Bronchus fibroblast of lung (primary cell): ENCODE measurements at places on chromosomes 11 and 22. TPM values are rescaled to one million over a fixed set of nuclear protein-coding genes. Genes with fewer than 3 reads are reported as not detected.

BIK gene
- 0.17 and 0.30 TPM in 2 replicates for total RNA-seq

OR2AG2 gene
- under 0.01 and 0.15 TPM in 2 replicates for total RNA-seq

TNNI2 gene
- total RNA-seq: not detected in 2 replicates

POU2AF2 gene
- total RNA-seq: not detected in 2 replicates

TREH gene
- total RNA-seq: not detected in 2 replicates

LRRC74B gene
- not detected in 2 replicates for total RNA-seq

ARHGAP1 gene
- 44.0 and 44.4 TPM in 2 replicates for total RNA-seq

OR51B4 gene
- not detected in 2 replicates for total RNA-seq

RAB38 gene
- 6.2 and 7.0 TPM in 2 replicates for total RNA-seq

OR8J1 gene
- total RNA-seq: not detected in 2 replicates

MS4A7 gene
- not detected in 2 replicates for total RNA-seq

CCND1 gene
- total RNA-seq: 112 and 125 TPM in 2 replicates

COA4 gene
- 135 and 141 TPM in 2 replicates for total RNA-seq

KCTD14 gene
- 5.9 and 6.9 TPM in 2 replicates for total RNA-seq

SPTBN2 gene
- 0.89 and 2.0 TPM in 2 replicates for total RNA-seq

CCDC116 gene
- not detected in 2 replicates for total RNA-seq

TRMT2A gene
- 27.1 and 35.5 TPM in 2 replicates for total RNA-seq

CREB3L1 gene
- 34.6 and 37.0 TPM in 2 replicates for total RNA-seq

MIOX gene
- total RNA-seq: 0.17 TPM in 1 of 2 replicates, not detected in the other

SELENOM gene
- 179 and 192 TPM in 2 replicates for total RNA-seq

TRIM5 gene
- 14.1 and 15.6 TPM in 2 replicates for total RNA-seq

OR4C12 gene
- total RNA-seq: not detected in 2 replicates

KCNK7 gene
- 0.15 TPM in 1 of 2 replicates, not detected in the other for total RNA-seq

OR10A2 gene
- total RNA-seq: not detected in 2 replicates

NAALADL1 gene
- 41.6 and 44.4 TPM in 2 replicates for total RNA-seq

KREMEN1 gene
- 5.4 and 6.2 TPM in 2 replicates for total RNA-seq

SLC17A6 gene
- not detected in 2 replicates for total RNA-seq

CCDC117 gene
- 9.5 and 12.4 TPM in 2 replicates for total RNA-seq

TCN2 gene
- 11.1 and 15.2 TPM in 2 replicates for total RNA-seq

CRYBB3 gene
- not detected in 2 replicates for total RNA-seq

FAM83F gene
- under 0.01 and 0.17 TPM in 2 replicates for total RNA-seq

KCNQ1 gene
- under 0.01 TPM in 1 of 2 replicates, not detected in the other for total RNA-seq
